Suppressor macrophage (primary cell): ENCODE measurements at places on chromosomes 16 and 17.

GRCh38 chr17:73592079-73592415, 52.2 kb downstream of the SDK2 start:
- no peak for DNase-seq

DNA sequence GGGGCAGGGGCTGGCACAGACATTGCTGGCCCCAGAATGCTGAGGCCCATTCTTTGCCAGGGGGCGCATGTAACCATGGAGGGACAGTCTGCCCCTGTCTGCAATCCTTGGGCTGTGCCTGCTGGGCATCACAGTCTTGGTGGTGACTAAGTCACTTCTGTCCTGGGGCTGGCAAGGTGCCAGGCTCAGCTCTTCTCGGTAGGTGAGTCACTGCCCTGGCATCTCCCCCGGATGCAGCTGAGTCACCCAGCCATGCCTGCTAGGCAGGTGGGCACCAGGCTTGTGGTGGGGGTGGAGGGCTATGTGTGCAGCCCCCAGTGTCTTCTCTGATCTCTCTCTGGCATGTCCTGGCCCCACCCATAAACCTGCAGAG, 5.6 kb downstream of the RARA start:
- DNase-seq = peak; percentile 90

DNA sequence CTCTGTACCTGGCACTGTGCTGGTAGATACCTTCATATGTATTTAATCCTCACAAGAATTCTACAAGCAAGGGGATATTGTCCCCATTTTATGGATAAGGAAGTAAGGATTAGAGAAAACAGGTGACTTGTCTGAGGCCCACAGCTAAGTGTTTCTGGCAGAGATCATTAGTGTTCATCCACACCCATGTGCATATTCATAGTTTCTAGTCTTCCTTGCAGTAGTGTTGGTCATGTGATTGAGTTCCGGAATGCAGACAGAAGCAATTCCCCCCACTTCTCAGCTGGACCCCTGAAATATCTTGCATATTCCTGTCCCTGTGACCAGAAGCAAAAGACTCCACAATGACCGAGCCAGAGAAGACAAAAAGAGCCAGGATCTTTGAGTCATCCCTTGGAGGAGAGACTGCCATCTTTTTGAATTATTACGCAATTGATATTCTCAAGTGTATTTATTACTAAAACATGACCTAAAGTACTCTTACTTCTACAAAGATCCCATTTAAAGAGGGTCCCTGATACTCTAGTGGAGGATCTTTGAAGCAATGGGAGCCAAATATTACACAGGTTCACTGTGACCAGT, 43.4 kb downstream of the SOX9 start:
- DNase-seq = no peak

DNA sequence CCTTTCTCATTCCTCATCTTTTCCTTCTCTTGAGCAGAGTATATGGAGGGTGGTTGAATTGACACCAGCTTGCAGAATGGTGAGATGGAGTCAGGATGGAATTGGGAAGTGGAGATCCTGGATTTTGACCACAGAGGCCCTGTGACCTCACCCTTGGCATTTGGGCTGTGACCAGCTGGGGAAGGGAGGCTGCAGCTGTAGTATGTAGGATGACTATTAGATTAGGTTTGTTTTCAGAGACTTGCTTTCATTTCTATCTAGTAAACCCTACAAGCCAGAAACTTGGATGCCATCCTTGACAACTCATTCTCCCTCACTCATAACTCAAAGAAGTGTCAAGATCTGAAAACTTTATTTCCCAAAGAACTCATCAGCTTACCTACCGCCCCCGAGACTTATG, 5.9 kb downstream of the GNGT2 start:
- DNase-seq = no peak

DNA sequence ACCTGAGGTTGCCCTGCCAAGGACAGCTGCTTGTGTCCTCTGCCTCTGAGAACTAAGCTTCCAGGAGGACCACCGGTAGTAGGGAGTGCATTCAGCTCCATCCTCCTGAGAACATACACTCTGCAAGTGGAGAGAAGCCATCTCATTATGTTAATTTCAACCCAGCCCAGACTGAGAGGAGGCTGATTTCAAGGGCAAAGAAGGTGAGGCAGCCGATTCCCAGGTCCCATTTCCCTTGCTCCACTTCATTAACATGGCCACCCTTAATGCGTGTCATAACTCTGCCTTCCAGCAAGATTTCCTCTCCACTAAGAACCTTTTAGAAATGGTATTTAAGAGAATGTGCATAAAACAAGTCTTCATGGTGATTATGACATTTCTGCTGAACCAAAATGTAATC, 72.5 kb downstream of the CDH13 start:
- DNase-seq = no peak

- peak; percentile 81 for DNase-seq
Measured at GRCh38 chr17:78226759-78227454, 4.5 kb upstream of the TMEM235 start.

DNA sequence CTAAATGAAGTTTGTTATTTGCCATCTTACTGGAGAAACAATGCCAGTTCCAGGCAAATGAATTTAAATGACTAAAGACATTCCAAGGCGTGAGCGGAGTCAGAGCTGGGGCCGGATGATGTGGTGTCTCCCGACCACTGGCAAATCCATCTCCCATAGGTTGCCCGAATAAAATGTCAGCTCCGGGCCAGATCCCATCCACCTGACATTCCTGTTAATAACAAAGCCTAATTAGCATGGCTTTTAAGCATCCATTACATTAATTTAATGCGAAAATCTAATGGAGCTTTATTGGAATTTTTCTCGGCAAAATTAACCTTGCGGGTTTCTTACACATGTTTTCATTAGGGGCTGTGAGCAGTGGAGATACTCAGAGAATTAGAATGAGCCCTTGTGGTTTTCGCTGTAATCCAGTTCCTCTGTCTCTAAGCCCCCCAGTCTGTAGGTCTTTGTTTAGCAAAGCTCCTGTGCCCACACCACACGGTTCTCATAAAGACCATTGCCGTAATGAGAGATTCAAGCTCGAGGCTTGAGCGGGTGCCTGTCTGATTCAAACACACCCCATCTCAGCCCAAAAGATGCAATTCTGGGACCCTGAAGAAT, 123.3 kb downstream of the CCT6B start:
- no peak for DNase-seq

DNA sequence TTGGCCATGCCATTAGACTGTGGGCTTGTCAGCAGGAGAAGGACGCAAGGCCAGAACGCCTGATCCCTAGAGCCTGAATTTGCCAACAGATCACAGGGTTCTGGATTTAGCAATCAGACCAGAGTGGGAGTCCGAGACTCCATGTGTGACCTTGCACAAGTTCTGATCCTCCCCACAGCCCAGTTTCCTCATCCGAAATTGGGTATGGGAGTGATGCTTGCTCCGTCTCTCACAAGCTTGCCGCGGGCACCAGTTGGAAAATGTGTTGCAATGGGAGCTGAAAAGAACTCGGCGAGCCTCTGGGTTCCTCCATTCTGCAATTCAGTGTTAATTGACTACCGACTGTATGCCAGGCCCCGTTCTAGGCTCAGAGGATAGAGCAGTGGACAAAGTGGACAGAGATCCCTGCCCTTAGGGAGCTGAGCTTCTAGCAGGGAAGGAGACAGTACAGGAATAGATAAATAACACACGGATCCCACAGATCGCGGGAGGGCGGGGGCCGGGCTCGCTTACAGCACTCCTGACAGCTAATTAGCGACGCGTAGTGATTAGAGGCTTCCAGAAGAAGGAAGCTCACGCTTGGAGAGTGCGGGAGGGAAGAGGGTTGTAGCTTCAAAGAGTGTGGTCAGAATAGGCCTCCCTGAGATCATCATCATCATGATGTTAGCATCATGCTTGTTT, 150.4 kb upstream of the CIBAR2 start:
- DNase-seq = peak; percentile 82

GRCh38 chr16:30982548-30983288, 2.3 kb upstream of the HSD3B7 start:
- no peak for DNase-seq
